ENCODE measurements at places on chromosomes 2 and 18.

- no peak for DNase-seq
Measured at GRCh38 chr2:133433455-133434451, 134.5 kb downstream of the NCKAP5 start.

- peak; percentile 37 for DNase-seq
Measured at GRCh38 chr2:77519164-77519887, 2.9 kb downstream of the LRRTM4 start.

GRCh38 chr2:45928946-45929345 is 277.5 kb downstream of the PRKCE start:
- DNase-seq: no peak

DNA sequence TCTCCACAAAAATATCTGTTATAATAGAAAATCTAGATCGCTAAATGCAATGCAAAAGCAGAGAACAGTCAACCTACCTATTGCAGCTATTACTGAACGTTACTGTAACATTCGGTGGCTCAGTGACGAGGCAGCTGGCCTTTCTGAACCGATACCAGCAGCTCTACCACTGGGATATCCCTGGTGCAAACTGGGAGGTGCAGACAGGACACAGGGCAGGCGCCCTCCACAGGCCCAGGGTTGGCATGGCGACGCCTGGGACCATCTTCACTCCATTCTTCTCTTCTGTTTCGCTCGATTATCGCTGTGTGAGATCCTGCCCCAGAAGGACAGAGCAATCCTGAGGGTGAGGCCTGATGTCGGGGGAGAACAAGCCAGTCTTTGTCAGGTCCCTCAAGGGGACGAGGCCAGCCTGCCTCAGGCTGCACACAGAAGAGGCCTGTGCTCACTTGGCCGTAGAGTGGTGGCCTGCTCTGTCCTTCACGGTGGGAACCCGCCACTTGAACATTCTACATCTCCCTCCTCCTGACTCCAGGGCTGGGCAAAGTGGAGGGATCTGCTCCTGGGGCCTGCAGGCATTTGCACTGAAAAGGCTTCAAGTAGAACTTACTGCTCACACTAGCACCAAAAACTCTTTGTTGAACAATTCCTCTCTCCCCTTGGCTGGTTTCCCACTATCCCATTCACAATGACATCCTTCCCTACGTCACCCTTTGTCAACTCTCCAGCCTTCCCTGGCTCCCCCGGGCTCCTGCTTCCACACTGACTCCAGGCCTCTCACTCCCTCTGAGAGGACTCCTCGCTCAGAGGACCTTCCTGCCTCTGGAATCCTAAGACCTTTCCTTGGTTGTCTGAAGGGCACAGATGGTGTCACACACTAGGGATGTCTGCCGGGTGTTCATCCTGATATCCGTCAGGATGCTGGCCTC is 49.7 kb downstream of the CYRIA start:
- DNase-seq: no peak

- no peak for DNase-seq
Measured at GRCh38 chr2:26410764-26411243, 9.1 kb downstream of the DRC1 start.

GRCh38 chr2:79513711-79514110 is 860 bp downstream of the CTNNA2 start:
- no peak for DNase-seq

GRCh38 chr18:38481576-38481975 is 916.0 kb upstream of the CELF4 start:
- DNase-seq: no peak

- no peak for DNase-seq
Measured at GRCh38 chr2:219332542-219332941, at the start of gene RESP18. Gene RESP18, minus strand, starts transcription at chr2:219332744.

DNA sequence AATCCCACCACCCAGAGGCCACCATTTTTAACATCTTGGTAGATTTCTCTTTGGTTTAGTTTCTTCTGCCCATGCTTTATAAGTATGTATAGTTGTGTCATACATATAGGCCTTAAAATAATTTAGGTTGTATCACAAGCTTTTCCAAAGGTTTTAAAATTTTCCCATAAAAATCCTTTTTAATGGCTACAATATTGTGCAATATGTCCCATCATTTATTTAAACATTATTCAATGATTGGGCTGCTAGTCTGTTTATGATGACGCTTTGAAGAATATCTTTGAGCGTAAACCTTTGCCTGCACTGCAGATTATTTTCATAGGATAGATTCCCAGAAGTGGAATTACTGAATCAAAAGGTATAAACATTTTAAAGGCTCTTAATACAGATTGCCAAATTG is 217.3 kb downstream of the CLIP4 start:
- no peak for DNase-seq

- no peak for DNase-seq
Measured at GRCh38 chr18:48098538-48098937, 168.1 kb upstream of the SMAD2 start.

DNA sequence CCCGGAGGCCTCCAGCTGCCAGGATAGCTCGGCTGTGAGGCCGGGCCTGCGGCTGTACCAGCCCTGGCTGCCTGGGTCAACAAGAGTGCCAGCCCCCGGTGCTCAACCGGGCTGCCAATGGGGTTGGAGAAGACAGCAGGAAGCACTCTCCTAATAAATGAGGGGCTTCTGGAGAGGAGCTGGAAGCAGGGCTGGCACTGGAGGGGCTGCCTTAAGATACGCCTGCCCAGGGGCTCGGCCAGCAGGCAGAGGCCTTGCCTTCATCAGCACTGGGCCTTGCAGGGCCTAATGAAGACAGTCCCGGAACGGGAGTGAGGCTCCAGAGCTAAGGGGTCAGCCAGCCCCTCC is 73.6 kb downstream of the TEX51 start:
- DNase-seq: no peak

- no peak for DNase-seq
Measured at GRCh38 chr2:136000502-136000901, 15.1 kb upstream of the DARS1 start.

DNA sequence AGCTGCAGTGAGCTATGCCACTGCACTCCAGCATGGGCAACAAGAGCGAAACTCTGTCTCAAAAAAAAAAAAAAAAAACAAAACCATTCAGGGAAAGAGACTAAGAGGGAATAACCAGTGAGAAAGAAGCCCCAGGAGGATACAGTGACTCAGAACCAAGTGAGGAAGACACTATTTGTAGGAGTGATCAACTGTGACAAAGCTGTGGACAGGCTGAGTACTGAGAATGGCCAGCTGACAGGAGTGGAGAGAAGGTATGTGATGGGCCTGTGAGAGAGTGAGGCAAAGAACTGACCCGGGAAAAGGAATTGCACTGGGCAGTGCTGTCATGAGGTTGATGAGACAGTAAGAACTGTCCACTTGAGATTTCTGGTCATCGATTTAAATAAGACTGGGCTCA is 6.7 kb upstream of the LCT start:
- DNase-seq: no peak

- no peak for DNase-seq
Measured at GRCh38 chr18:53772293-53772692, 452.2 kb downstream of the MBD2 start.

GRCh38 chr2:109481196-109481555 is 132.6 kb downstream of the SEPTIN10 start:
- DNase-seq: no peak

DNA sequence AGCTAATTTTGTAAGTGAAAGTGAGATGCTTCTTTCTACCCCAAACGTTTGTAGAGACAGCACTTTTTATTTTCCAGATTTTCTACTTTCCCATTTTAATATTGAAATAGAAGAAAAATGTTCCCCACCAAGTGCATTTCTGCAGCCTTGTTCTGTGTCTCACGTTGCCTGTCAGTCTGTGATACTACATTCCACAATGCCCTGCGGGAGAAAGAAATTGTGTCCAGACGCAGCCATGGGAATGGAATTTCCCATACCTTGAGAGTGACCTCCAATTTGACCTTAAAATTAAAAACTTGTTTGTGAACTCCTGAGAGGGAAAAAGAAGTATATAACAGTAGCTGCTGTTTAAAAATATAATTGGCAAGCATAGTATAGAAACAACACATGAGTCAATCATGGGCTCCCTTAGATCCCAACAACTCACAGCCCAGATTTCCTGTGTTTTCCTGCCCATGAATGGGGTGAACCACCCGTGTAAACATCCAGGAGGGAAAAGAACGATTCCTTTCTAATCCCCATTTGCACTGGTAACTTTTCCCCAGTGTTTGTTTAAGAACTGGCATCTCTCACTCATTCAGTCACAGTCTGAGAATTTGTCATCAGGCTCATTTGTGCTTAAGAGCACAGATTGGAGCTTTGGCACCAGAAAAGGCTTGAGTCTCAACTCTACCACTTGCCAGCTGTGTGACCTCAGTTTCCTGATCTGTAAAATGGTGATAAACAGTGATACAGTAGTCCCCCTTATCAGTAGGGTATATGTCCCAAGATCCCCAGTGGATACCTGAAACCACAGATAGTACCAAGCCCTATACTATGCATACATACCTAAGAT is 166.1 kb upstream of the ZNF521 start:
- DNase-seq: no peak

DNA sequence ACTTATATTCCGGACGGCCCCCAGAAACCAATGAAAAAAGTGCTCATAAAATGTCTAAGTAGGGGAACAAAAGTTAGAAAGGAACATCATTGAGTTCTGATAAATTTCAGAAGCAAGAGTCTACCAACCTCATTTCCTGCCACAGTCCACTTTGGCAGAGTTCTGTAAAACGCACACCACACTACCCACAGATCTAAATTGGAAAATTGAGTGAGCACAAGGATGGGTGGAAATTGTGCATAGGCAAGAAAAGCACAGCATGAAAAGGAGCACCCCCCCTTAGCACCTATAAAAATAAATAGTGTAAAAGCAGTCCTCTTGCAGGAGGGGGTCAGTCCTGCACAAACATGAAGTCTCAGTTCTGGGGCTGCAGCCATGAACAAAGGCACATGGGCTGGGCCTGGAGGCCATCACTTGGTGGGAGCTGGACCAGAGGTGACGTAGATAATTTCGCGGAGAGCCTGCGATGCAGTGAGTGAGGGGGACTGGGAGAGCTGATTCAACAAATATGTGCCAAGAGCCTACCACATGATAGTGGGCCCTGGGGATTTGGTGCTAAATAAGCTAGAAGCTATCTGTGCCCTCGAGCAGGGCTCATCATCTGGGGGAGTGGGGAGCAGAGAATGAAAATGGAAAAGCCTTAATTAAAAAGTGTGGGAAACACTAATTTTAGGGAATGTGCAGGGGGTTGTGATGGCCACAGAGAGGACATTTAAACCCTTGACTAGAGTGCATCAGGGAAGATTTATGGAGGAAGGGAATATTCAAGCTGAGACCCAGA is 48.9 kb upstream of the SPP2 start:
- no peak for DNase-seq

DNA sequence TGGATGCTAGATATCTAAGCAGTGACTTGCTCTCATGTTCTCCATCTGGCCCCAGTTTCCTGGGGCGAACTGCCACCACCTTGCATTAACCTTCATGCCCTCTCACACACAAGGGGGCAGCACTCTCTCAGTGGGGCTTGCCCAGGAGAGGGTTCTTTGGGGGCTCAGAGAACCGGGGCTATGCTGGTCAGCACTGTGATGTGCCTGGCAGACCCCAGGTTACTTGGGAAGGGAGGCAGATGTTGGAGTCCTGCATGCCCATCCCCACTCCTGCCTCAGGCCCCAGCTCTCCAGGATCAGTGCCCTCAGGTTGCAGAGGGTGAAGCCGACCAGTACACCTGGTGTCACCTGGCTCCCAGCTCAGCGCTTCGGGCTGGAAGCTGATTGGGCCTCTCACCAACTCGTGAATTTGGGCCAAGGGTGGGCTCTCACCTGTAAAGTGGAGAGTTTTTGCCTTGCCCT is 396.2 kb upstream of the HS6ST1 start:
- DNase-seq: no peak

GRCh38 chr2:168710754-168711467 is 91.5 kb upstream of the NOSTRIN start:
- no peak for DNase-seq

GRCh38 chr18:63322206-63322605 is 2.6 kb upstream of the BCL2 start:
- no peak for DNase-seq

DNA sequence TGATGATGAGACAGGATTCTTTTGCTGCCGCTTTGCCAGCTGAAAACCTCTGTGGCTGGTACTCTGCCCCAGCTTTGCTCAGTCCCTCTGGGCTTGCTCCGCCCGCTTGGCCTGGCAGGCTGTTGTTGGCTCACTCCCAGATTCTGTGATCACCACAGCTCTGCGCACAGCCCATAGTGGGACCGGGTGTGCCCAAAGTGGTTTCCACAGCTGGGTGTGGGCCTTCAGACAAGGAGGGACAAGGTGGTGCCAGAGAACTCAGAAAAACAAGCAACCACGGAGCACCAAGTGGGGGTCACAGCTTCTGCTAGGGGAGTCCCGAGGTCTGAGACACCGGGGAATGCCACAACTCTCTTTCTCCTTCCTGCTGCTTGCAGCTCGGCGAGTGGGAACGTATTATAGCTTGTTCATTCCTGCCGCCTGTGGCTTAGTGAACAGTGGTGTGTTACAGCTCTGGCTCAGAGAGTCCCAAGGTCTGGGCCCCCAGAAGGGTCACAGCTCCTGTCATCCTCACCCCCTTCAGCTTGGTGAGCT is 9.2 kb upstream of the KYNU start:
- no peak for DNase-seq

DNA sequence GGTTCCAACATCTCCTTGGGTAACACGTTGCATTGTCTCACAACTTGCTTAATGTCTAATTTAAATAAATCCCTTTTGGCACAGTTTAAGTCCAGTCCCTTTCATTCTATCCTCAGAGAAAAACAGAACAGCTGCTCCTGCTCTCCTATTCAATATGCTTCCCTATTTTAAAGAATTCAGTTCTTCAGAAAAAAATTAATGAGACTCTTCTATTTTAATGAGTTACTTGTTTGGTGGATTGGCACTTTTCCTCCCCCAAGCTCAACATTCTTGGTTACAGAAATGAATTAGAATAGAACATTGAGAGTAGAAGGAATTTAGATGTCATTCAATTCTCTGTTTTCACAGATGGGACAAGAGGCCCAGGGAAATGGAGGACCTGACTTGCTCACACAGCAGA is 116.9 kb upstream of the ATP8B1 start:
- DNase-seq: no peak

DNA sequence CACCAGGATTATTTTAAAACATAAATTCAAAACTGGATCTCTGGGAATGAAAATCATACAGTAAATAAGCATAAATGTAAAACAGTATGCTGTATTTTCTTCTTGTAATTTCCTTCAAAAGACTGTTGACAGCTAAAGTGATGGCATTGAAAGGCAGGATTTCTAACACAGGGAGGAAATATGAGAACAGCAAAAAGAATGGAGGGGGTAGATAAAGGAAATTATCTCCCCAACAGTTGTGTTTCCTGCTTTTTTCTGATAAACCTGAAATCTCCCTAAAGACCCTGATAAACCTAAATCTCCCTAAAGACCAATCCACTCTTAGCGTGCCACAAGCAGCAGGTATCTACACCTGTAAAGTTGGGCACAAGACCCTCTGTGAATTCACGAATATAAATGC is 50.8 kb downstream of the PIAS2 start:
- DNase-seq: no peak

All from WERI-Rb-1 (cell line).